ENCODE measurements at places on chromosomes 3 and 15.
A peak's percentile ranks its signal among the peaks of the same experiment; 100 is the strongest.

DNA sequence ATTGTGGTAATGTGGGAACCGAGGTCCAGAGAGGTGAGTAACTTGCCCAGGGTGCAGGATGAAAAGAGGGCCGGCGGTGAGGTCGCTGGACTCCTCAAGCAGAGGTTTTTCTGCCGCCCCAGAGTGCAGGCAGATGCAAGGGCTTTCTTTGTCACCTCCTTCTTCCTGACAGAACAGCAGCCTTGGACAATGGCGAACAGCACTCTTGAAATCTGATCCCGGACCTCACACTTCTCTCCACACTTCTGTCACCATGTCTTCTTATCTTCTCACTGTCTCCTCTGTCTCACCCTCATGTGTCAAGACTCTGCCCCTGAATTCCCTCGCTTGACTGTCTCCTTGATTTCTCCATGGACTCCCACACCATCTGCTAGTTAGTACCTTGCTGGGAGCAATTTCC lies 15.4 kb upstream of the VPS8 start:
- DNase-seq: no peak

DNA sequence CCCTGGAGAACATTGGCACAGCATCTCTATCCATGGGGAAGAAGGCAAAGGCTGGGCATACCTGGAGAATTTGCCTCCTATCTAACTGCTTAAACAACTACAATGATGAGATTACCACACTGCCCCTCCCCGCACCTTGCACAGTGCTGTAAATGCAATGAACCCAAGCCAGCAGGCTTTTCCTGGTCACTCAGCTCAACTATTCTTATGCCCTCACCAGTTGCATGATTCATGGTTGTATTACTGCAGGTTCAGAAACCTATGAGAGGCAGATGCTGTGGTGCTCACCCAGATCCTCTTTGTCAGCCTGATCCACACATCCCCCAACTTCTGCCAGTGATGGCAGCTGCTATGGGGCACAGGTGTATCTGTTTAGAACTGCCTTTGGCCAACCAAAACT lies 77.7 kb upstream of the STAC start:
- DNase-seq: no peak

DNA sequence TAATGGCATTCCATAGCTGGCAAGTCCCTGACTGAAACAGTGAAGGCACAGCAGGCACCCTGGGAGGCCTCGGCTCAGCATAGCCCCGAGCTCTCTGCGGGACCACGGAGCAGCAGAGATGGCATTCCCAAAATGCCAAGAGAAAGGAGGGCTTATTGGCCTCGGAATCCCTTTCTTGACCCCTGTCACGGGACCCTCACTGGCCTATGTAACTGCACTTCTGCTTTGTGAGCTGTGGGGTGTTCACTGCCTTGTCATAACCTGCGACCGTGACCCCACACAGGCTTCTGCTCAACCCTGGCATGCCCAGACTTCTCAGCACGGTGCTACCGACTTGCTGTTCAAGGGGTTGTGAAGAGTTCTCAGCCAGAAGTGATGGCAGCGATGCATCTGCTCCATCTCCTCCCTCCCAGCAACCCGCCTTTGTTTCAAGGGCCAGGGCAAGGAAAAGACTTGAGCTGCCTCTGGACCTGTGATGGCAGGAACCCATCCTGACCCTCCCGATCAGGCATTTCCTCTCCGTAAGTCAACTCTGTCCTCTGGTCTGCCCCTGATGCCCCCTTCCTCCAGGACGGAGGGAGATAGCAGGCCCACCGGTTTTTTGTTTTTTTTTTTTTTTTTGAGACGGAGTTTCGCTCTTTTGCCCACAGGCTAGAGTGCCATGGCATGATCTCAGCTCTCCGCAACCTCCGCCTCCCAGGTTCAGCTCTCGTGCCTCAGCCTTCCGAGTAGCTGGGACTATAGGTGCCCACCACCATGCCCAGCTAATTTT lies 30.5 kb downstream of the EHD4 start:
- no peak for DNase-seq

DNA sequence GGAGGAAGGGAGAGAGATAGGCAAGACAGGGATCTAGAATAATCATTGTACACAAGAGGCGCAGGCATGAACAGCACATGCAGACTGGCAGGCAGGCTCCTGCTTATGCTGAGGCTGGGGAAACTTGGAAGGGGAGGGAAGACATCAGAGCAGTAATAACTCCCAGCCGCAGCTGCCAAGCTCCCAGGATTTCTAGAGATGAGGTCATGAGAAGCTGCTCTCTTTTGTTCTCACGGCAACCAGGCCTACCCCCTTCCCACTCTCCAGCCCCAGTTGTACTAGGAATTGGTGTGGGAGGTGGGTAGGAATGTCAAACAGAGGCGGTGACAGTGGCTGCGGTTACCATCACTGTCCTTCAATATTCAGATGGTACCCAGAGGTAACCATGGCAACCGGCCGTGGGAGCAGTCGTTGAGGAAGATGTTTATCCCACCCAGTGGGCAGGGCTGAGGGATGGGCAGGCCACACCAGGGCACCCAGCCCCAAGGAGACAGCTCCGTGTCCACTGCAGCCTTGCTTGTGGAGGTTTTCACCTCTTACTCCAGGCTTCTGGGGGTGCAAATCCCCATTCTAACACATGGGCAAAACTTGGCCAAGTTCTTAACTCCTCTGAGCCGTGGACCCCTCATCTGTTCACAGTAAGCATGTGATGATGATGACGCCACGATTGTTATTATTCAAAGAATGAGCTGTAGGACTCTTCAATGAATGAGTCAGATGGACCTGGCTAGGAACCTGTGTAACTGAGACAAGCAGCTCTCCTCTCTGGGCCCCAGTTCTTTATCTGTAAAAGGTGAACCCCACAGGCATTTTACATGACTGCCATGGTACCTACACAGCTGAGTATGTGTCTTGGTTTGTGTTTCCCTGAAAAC lies 360.8 kb upstream of the PROK2 start:
- DNase-seq: no peak

DNA sequence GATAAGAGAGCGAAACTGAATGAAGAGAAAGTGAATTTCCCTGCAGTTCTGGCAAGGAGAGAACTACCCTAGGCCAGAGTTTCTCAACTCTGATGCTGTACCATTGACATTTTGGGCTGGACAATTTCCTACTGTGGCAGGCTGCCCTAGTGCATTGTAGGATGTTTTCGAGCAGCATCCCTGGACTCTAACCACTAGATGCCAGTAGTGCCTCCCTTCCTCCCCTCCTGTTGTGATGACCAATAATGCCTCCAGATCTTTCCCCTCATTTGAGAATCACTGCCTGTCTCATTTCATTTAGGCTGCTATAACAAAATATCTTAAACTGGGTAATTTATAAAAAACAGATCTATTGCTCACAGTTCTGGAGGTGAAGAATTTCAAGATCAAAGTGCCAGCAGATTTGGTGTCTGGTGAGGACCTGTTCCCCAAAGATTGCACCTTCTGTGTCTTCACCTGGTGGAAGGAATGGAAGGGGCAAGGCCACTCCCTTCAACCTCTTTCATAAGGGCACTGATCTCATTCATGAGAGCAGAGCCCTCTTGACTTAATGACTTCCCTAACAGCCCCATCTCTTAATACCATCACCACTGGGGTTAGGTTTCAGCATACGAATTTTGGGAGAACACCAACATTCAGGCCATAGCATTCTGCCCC lies 188.9 kb upstream of the MEIS2 start:
- DNase-seq: peak; percentile 3

- DNase-seq: no peak
These were observed 558.7 kb upstream of the KCNMB2 start for GRCh38 chr3:177977381-177978158.

GRCh38 chr15:29569533-29570092 lies 252.7 kb downstream of the TJP1 start:
- DNase-seq: no peak

GRCh38 chr3:62951037-62951613 lies 75.9 kb upstream of the CADPS start:
- DNase-seq: no peak

Data from NCI-H1417 treated with DMSO at 0.1 percent for 48 hours (cell line).